ENCODE measurements at places on chromosomes 4 and X.

DNA sequence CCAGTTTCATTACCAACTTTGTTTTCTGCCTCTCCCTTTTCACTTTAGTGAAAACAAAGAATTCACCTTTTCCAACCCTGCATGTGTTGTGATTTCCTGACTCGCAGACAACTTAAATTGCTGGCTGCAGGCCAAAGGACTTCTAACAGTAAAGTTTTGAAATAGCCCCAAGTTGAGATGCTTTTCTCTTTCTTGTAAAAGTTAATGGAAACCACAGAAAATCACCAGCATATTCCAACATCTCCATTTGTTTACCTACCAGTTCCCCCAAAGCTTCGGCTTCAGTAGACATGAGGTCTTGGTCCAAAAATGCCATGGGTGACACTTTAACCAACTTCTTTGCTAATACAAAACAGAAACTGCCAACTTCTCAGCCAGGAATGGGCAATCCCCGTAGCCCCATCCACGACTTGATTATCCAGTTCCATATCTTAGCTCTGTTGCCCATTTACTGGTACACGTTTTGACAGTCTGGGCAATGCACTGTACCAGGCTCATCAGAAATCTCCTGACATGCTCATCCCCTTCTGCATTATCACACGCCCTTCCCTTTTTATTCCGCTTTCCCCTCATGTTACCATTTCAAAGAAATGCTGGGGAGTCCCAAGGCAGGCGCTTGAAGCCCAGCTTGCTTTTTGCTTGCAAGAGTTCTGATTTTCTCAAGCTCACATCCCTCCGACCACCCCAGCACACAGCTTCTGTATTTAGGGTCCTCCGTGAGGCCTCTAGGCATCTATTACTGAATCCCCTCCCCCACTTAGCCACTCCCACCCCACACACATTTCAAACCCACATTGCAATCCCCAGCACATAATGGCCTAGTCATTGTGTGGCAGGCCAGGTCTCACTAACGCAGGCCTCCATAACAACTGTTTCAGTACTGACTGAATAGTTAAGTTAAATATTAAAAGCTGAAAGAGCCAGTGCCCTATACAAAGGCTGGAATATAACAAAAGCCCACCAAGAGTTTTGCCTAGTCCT is 137.9 kb upstream of the S100G start:
- no peak for DNase-seq

DNA sequence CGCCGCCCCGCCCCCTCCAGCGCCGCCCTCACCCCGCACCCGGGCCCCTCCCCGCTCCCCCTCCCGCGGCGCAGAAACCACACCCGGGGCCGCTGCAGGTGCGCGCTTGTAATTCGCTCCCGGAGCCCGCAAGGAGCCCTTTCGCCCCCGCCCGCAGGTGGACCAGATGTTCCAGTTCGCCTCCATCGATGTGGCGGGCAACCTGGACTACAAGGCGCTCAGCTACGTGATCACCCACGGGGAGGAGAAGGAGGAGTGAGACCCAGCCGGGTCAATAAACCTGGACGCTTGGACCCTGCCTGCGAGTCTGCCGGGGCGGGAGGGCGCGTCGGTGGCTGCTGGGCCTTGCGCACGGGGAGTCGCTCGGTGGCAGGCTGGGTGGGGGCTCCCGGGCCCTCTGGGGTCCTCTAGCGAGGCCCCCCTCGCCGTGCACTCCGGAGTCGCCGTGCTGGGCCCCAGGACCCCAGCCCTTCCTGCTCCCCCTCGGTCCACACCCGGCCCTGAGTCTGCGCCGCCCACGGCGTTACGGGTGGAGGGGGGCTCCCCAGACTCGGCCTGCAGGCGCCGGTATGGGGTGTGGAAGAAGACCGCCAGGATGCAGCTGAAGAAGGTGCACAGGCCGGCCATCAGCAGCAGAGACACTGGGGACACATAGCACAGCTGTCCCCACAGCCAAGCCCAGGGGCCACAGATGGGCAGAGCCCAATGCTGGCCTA is 7.1 kb downstream of the SLC49A3 start:
- no peak for DNase-seq

GRCh38 chr4:19592391-19592790 is 659.3 kb upstream of the SLIT2 start:
- DNase-seq, result no peak

- no peak for DNase-seq
Observed at GRCh38 chr4:79198951-79199587, 126.8 kb downstream of the NAA11 start.

- DNase-seq, result no peak
Observed at GRCh38 chrX:4710618-4711433, 997.4 kb upstream of the PRKX start.

- no peak for DNase-seq
Observed at GRCh38 chrX:2425286-2426071, 75.3 kb downstream of the DHRSX start.

DNA sequence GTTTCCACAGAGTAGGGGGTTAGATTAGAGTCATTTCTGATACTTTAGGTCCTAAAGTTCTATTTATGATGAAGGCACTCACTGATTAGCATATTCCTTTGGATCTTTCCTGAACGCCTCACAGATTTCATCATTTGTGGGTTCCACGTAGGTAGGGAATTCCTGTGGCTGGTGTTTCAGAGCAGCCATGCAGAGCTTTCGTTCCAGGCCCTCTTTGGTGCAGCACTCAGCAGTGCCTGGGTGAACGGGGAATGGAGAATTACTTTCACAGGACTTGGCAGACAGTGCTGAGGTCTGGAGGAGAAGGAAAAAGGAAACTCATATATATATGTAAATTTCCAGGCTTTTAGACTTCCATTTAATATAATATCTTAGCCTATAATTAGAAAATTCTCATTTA is 18.5 kb downstream of the GC start:
- DNase-seq, result no peak

GRCh38 chrX:119374736-119375135 is 24.4 kb upstream of the SLC25A43 start:
- peak; percentile 18 for DNase-seq

DNA sequence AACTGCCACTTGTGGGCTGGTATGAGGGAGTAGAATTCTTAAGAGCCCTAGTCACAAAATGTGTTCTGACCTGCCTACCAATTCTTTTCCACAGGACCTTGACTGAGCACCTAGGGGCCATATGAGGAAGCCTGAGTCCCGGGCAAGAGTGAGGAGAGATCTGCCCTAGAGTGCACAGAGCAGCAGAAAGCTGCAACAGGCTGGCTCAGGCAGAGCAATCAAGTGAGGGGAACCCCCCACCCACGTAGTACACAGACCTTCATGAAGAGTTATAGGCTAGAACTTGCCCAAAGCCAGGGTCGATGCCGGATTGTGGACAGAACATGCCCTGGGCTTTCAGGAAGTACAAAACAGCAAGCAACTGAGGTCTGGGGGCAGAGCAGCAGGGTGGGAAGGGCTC is 117.0 kb downstream of the SPOCK3 start:
- no peak for DNase-seq

DNA sequence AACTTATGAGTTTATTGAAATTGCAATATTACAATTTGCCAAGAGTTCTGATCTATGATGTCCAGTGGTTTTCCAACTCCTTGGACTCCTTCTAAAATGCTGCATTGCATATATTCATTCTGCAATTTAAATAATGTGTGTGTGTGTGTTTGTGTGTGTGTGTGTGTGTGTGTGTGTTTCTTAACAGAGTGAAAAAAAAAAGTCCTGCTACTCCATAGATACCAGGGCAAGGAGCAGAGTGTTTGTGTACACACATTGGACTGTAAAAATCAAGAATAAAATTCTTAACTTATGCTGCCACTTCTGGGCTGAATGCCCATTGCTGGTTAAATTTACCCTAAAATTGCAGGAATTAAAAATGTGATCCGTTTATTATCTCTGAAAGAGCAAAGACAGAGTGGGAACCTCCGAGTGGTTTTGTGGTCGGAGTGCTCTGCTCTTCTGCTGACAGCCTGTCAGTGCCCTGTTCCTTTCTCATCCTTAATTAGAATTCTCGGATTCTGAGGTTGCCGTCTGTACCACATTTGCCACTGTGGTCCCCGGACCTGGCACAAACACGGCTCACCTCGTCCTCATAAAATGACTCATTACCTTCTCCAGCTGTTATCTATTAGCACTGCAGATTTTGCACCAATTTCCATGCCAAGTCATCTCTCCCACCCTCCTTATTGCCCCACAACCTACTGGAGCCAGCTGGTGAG is 355.5 kb downstream of the KCNIP4 start:
- no peak for DNase-seq

- no peak for DNase-seq
Observed at GRCh38 chrX:106611317-106611678, 480 bp upstream of the RADX start.

GRCh38 chr4:139599076-139599475 is 43.1 kb upstream of the SETD7 start:
- DNase-seq, result no peak

DNA sequence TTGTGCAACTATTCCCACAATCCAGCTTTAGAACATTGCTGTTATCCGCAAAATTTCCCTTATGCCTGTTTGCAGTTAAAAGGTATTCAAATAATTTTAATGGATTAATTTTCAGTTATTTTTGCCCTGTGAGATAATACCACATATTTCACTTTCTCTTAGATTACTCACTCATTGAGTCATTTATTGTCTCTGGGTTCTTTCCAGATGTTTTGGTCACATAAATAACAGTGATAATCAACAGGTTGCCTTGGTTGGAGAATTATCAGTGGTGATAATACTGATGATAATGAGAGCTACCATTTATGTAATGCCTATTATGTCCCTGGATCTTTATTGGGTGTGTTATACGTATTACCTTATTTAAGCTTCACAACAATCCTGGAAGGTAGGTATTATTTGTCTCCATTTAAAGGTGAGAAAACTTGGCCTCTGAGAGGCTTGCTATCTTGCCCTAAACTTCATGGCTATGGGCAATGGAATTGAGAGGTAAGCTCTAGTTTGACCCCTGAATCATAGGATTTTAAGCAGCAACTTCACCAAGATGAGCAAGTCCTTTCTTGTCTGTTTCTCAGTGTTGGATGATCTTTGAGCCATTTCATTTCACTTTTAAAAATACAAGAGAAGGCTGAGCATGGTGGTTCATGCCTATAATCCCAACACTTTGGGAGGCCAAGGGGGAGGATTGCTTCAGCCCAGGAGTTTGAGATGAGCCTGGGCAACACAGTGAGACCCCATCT is 87.4 kb downstream of the KIT start:
- no peak for DNase-seq

DNA sequence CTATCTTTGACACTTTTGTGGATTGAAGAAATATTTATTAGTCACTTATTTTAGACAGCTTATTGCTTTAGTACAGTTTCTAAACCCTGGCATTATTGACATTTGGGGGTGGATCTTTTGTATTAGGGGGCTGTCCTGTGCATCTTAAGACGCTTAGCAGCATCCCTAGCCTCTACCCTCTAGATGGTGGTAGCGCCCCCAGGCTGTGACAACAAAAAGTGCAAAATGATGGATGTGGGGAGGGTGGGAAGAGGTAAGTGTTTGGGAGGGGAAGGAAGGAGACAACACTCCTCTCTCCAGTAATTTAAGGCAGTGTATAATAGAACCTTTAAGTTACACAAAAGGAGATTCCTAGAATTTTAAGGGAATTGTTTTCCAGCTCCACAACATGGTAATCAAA is 1210.6 kb downstream of the C4orf33 start:
- no peak for DNase-seq

All from NCI-H226 (cell line).